ENCODE measurements at places on chromosomes 12 and 14. TPM values are rescaled to one million over a fixed set of nuclear protein-coding genes. Genes with fewer than 3 reads are reported as not detected.

DNA sequence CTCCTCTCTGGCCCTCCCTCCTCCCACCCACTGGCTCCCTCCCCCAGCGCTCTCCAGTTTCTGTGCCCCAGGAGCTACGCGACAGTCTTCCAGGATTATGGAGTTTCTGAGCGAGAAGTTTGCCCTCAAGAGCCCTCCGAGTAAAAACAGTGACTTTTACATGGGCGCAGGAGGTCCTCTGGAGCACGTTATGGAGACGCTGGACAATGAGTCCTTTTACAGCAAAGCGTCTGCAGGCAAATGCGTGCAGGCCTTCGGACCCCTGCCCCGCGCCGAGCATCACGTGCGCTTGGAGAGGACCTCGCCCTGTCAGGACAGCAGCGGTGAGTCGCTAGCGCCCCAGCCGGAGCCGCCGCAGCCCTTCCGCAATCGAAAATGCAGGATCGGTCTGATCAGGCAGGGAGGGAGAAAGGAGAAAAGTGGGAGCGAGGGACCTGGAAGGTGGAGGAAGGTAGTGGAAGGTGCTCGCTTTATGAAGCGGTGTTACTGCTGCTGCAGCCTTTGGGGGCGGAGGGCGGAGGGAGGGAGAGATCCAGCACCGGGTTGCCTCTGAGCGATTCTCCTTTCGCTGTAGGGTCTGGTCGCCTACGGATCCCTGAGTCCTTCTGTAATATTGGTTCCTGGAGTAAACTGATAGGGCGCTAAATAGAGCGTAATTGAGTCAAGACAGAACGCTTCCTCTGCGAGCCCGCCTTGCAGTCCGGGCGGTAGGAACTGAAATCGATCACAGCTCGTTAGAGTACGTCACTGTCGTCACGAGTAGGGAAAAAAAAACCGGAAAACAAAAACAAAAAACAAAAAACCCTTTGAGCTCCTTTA, at the start of gene ALX1:
Gene ALX1 (plus strand): TSS at position 56 of the 819 bp plus-strand sequence. CDS start 42 bp downstream, at position 98.
- H3K27me3 ChIP-seq = peaks cover 5% of the 10 kb centered on the region
- no peaks in the 10 kb centered on the region for H3K36me3 ChIP-seq
- no peak for DNase-seq
- no peaks in the 10 kb centered on the region for H3K4me1 ChIP-seq
- H3K27ac ChIP-seq = no peak within 1 kb of the TSS

GRCh38 chr14:31934767-31935266, 142.3 kb upstream of the ARHGAP5 start:
- DNase-seq = no peak
- no peak overlapping the region for H3K4me3 ChIP-seq
- no peaks in the 10 kb centered on the region for H3K36me3 ChIP-seq

DNA sequence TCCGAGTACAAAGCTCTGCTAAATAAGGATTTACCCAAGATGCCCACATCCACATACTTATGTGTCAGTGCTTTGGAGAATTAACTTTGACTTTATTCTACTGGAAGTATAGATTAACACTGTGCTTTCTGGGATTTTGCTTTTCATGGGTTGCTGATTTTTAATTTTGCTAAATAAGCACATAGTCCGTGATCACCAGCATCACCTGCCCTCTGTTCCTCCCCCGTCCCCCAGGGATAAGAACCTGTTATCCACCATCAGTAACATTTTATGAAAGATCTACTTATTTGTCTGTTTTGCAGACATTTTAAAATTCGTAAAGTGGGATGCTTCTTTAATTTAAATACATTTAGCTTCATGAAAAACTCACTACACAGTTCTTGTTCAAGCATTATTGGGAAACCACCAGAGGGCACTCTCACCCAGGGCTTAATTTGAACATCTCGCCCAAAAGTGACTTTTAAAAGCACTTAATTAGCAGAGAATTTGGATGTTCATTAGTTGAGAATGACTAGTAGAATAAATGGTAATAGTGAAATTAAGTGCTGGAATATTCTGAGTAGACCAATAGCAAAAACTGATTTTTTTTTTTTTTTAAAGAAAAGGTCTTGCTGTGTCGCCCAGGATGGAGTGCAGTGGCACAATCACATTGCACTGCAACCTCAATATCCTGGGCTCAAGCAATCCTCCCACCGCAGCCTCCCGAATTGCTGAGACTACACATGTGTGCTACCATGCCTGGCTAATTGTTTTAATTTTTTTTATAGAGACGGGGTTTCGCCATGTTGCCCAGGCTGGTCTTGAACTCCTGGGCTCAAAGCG, 35.7 kb downstream of the MRPL42 start:
- no peak overlapping the region for H3K4me3 ChIP-seq
- H3K27me3 ChIP-seq = no peaks in the 10 kb centered on the region
- H3K36me3 ChIP-seq = no peaks in the 10 kb centered on the region
- H3K27ac ChIP-seq = no peak overlapping the region

DNA sequence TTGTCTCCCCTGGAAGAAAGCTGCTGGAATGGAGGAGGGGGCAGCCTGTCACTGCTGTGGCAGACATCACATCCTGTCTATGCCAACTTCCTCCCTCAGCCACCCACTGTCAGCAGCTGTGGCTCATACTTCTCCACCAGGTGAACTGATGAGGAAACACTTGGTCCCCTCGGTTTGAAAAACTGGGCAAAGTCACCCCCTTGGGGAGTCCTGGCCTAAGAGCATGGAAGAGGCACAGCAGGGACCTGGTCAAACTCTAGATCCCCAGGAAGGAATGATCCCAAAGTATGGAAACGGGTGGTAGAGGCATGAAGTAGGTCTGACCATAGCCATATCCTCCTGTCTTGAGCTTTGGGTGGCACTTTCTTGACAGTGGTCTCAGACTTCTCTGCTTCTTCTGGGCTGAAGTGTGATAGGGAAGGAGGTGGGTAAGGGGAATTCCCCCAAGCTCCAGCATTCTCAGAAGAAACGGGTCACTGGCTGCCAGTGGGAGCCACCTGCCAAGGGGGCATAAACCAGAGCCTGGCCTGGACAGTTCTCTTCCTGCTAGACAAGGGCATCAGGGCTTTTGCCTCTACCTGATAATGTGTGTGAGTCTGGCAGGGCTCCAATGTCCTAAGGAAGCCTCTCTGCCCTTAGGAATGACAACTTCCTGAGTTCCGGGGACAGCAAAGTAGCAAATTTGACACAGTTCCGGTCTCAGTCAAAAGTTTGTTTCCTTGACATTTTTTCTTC, 36.0 kb downstream of the FMNL3 start:
- no peak overlapping the region for H3K4me3 ChIP-seq
- no peaks in the 10 kb centered on the region for H3K27me3 ChIP-seq
- peaks cover 61% of the 10 kb centered on the region for H3K4me1 ChIP-seq
- H3K36me3 ChIP-seq = peaks cover 10% of the 10 kb centered on the region
- DNase-seq = no peak
- peak overlapping the region; percentile 92 for H3K27ac ChIP-seq

- H3K4me3 ChIP-seq = no peak overlapping the region
- H3K4me1 ChIP-seq = no peaks in the 10 kb centered on the region
Observed at GRCh38 chr14:63240221-63240620, 36.0 kb downstream of the RHOJ start.

GRCh38 chr14:103558071-103558882, 4.2 kb downstream of the BAG5 start:
- no peaks in the 10 kb centered on the region for H3K36me3 ChIP-seq
- H3K27ac ChIP-seq = no peak overlapping the region
- no peaks in the 10 kb centered on the region for H3K27me3 ChIP-seq
- peaks cover 6% of the 10 kb centered on the region for H3K4me1 ChIP-seq
- no peak overlapping the region for H3K4me3 ChIP-seq

GRCh38 chr12:23614280-23614679, 335.2 kb downstream of the SOX5 start:
- no peaks in the 10 kb centered on the region for H3K4me1 ChIP-seq
- no peak for DNase-seq
- no peaks in the 10 kb centered on the region for H3K27me3 ChIP-seq
- no peaks in the 10 kb centered on the region for H3K36me3 ChIP-seq
- no peak overlapping the region for H3K4me3 ChIP-seq

- H3K4me1 ChIP-seq = no peaks in the 10 kb centered on the region
- H3K4me3 ChIP-seq = no peak overlapping the region
- no peak for DNase-seq
- no peaks in the 10 kb centered on the region for H3K36me3 ChIP-seq
Observed at GRCh38 chr12:76811976-76812375, 48.1 kb downstream of the ZDHHC17 start.

The APOLD1 gene
- total RNA-seq = 5.0 TPM

The FAM181A gene
- total RNA-seq = not detected

The ENDOU gene
- not detected for total RNA-seq

The AREL1 gene
- 33.5 TPM for total RNA-seq

The HOXC10 gene
- not detected for total RNA-seq

Measured in GM12878 (cell line).